ENCODE measurements at places on chromosomes 6 and 20. TPM values are rescaled to one million over a fixed set of nuclear protein-coding genes. Genes with fewer than 3 reads are reported as not detected.

GRCh38 chr20:37071481-37071911, 24.3 kb downstream of the RBL1 start:
- no peak for DNase-seq

- DNase-seq, result no peak
Observed at GRCh38 chr6:111683749-111684267, 78.1 kb upstream of the TRAF3IP2 start.

DNA sequence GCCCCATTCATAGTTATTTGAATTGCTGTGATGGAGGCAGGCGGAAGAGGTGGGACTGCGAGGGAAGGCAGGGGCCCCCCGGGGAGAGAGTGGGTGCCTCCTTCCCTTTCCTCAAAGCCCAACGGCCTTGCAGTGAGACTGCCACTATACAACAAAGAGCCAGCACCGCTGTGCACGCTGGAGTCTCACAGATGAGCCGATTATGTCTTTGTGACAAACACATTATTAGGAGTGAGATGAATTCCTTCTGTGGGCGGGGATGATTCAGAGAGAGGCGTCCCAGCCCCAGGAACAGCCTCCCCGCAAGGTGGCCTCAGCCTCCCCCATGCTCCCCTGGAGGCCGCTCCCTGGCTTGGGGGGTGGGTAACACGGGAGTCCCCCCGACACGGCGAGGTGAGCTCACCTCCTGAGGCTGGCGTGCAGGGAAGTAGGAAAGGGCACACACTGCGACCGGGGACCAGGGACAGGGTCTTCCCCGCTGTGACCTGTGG, 26.7 kb downstream of the NTSR1 start:
- no peak for DNase-seq

DNA sequence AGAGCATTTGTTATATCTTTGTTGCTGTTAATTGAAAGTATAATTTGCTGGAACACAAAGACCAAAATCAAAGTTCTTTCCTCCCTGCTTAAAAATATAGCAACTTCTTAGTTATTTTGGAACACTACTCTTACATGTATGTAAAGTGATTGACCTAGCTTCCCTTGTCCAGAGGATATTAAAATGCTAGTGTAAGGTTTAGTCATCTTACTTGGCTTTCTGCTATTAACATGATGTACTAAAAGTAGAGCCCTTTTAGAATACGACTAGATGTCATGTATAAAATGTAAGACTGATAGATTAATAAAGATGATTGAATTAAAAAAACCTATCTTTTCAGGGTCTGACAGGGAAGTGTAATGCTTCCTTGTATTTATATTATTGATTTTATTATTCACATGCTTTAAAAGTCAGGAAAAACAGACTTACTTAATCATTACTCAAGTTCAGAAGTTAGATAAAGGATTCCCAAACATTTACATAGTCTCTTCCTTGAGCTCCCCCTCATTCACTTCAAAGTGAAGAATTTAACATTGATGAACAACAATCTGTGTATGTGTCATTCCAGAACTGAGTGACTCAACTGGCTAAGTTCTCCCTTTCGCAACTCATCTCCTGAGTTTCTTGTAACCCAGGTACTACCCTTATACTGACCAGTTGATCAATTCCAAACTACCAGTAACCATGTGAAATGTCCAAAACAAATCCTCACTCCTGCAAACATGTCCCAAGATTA, 50.9 kb downstream of the BTBD9 start:
- DNase-seq, result no peak

ANGPT4 gene
- total RNA-seq, result 1.6 TPM

GRCh38 chr6:40925341-40925740, 113.7 kb downstream of the UNC5CL start:
- no peak for DNase-seq

DNA sequence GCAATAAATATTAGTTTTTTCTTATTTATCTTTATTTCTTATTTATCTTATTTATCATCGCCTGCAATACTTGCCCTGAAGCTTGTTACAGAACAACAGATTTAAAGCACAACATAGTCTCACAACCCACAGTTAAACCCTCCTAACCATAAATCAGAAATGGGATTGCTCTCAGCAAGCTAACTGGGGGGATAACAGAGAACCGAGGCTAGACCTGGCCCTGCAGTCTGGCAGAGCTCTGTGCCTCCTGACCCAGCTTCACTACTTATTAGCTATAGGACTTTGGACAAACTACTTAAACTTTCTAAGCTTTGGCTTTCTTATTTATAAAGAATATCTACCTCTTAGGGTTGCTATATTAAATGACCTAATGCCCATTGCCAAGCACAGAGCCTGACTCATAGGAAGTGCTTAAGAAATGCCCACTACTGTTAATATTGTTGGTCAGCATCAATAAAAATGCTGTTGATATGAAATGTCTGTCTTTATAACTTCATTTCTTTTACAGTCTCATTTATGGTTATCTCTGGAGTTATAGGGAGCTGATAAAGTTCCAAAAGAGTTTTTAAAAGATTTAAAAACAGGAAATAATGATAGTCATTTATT, 87.9 kb upstream of the BEND6 start:
- DNase-seq, result no peak

DNA sequence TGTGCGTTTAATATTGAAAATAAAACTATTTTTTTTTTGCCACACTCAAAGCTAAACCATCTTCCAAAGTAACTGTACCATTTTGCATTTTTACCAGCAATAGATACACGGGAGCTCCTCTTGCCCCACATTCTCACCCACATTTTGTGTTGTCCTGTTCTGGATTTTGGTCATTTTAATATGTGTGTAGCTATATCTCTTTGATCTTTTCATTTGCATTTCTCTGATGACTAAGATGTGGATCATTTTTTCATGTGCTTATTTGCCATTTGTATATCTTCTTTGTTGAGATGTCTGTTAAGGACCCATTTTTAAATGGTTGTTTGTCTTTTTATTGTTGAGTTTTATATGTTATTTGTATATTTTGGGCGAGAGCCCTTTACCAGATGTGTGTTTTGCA, 1543.5 kb downstream of the GRIK2 start:
- DNase-seq, result no peak

PRSS16 gene
- not detected for total RNA-seq

GRCh38 chr6:83928286-83928685, 68.8 kb downstream of the CYB5R4 start:
- no peak for DNase-seq

DNA sequence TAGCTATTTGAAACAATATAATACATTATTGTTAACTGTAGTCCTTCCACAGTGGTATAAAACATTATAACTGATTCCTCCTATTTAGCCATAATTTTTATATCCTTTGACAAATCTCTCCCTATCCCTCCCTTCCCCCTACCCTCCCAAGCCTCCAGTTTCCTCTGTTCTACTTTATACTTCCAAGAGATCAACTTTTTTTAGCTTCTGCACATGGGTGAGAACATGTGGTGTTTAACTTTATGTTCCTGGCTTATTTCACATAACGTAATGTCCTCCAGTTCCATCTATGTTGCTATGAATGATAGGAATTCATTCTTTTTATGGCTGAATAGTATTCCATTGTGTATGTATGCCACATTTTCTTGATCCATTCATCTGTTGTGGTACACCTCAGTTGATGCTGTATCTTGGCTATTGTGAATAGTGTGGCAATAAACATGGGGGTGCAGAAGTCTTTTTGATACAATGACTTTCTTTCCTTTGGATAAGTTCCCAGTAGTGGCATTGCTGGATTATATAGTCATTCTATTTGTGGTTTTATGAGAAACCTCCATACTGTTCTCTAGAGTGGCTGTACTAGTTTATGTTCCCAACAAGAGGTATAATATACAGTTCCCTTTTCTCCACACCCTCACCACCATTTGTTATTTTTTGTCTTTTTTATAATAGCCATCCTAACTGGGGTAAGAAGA, 205.0 kb downstream of the KCNQ5 start:
- no peak for DNase-seq

DNA sequence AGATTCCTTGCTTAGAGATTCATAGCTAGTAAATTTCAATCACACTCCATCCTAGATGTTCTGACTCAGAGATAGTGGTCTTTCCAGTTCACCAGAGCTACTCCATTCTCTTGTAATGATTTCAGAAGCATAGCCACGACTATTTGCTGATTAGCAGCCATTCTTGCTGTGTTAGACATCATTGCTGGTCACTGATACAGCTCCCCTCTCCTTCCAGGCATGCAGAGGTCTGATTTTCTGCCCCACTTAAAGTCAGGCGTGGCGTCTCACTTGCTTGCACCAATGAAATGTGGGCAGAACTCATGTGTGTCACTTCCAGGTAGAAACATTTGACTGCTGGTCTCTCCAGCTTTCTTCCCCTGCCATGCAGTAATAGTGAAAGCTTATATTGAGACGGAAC, 168.9 kb upstream of the JARID2 start:
- DNase-seq, result no peak

AHCY gene
- 71.8 TPM for total RNA-seq

GRCh38 chr20:10119336-10119735, 84.5 kb downstream of the ANKEF1 start:
- DNase-seq, result no peak

TGM2 gene
- total RNA-seq, result 755 TPM

DNA sequence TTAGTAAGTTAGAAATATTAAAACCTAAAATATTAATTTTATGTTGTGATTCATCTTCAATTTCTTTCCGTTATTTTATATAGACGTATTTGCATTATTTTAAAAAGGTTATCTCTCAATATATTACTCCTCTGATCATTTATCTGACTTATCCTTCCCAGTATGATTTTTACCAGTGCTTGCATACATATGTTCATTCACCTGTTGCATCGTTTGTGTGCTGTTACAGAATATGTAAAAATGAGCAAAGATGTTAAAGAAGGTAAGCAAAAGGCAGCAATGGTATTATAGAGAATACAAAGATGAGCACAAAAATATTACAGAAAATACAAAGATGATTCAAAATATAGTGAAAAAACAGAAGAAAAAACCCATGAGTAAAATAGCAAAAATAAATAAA, 48.9 kb downstream of the SYCP2 start:
- DNase-seq, result no peak

LINC00237 gene
- total RNA-seq, result not detected

All from thoracic aorta (tissue), 2 donors.